ENCODE measurements at places on chromosomes 2 and 18.

GRCh38 chr2:167181134-167181533 is 292.9 kb downstream of the XIRP2 start:
- peak; percentile 37 for DNase-seq

DNA sequence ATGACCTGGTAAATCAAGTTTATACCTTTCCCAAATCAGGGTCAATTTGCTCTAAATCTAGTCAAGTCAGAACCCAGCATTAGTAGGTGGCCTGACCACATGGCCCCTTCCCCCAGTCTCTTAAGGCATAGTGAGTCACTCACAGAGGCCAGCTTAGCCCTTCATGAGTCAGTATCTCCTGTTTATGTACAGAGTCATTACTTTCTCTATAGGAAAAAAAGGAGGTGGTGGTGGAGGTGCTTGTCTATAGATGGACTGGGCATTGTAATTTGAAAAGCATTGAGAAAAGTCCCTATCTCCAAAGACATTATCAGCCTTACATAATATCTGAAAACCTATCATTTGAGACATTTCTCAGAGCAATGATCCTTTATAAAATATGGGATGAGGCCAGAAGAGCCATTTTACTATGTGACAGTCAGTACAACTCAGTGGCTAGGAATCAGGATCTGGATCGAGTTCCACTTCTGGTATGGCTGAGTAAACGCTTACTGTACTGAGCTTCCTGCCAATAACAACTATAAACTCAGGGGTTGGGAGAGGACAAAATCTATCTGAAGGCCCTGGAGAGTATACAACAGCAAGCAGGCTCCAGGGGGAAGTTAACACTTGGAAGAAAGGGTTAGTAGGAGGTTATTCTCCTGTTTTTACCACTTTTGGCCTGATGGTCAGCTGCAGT is 22.5 kb upstream of the SIGLEC15 start:
- DNase-seq, result peak; percentile 97

DNA sequence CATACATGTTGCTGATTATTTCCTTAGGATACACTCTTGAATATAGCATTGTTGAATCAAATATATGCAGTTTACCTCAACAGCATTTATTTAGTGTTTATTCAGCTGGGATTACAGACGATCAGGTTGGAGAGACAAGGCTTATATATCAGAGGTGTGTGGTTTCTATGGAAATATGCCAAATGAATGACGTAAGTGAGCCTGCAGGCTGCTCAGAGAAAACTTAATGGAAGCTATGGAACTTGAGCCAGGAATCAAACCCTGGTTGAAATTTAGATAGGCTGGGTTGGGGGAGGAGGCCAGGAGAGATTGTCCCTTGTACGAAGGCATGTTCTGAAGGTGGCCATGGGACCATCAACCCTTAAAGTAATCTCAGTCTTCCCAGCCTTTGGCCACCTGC is 79.5 kb downstream of the INPP4A start:
- no peak for DNase-seq

DNA sequence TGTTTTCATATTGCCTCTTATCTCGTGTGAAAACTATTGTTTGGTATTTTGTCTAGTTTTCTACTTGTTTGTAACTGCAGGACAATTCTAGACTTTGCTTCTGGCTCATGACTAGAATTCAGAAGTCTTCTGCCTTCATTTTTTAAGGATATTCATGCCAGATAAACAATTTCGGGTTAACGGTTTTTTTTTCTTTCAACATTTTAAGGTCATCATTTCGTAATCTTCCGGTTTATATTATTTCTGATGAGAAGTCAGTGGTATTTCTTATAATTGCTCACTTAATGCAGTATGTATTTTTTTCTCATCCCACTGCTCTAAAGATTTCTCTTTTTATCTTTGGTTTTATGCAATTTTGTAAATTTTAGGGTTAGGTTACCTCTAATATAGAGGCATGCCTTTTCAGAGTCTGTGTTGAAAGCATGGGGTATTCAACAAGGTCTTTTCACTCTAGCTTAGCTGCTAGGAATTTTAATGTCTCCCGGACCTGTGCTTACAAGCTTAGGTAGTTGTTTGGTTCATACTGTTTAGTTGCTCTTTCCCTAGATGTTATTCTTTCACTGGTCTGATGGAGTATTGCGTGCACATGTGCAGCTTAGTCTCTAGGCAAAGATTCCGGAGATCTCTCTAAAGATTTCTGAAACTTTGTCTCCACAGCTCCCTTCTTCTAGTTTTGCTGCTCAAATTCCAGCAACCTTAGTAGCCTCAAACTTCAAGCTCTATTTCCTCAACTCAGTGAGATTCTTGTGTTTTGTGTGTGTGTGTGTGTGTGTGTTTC is 198.1 kb downstream of the MCFD2 start:
- peak; percentile 56 for DNase-seq

DNA sequence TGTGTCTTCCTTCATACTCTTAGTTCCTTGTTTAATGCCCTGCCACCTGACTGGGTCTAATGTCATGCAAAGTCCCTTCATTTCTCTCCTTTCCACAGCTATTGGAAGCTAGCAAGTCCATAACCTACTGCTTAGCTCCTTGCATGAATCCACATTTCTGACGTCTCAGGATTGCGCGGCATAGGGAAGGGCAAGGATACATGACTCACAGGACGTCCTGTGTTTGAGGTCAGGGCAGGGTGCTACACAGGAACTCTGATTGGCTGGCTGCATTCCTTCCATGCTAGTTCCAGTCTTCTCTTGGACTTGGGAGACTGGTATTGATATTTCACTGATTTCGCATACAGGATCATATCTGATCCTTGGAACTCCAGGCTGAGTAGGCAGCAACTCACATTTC is 137.9 kb downstream of the CDH2 start:
- peak; percentile 40 for DNase-seq

GRCh38 chr18:77905011-77905410 is 655.4 kb downstream of the GALR1 start:
- DNase-seq, result no peak

DNA sequence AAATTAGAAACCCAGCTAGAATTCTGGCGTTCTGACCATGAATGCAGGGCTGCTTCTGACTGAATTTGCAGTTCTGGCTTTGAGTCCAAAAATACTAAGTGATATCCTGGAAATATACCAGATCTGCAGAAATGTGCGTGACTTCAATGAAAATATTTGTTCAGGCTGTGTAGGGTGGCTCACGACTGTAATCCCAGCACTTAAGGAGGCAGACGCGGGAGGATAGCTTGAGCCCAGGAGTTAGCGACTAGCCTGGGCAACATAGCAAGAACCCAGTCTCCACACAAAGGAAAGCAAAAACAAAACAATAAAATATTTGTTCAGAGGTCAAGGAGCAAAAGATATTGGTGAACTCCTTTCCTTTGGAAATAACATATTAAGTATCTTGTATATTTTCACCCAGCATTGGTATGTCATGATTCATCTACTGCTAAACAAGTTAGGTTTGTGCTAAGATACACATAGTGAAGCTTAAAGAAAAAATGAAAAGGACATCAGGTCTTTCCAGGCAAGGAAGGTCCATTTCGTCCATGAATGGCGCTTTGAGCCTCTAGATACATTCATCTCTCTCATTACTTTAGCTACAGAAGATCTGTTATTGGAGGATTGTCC is 239.2 kb downstream of the CMPK2 start:
- DNase-seq, result no peak

GRCh38 chr18:8254654-8255053 is 354.6 kb upstream of the RAB12 start:
- DNase-seq, result no peak

DNA sequence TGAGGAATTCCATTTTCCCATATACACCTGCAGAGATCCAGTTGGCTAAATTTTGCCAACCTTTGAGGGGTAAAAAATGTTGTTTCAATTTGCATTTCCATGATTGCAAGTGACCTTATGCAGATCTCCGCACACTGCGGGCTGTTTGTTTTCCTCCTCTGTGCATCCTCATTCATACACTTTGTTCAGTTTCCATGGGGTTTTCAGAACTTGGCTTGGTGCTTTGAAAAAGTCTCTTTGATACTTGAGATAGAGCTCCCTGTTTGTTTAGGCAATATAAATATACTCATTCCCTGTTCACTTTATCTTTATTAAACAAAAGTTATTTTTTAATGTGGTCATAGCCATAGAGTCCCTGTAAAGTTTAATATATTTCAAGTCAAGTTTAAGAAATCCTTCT is 353.1 kb downstream of the CMPK2 start:
- DNase-seq, result no peak

DNA sequence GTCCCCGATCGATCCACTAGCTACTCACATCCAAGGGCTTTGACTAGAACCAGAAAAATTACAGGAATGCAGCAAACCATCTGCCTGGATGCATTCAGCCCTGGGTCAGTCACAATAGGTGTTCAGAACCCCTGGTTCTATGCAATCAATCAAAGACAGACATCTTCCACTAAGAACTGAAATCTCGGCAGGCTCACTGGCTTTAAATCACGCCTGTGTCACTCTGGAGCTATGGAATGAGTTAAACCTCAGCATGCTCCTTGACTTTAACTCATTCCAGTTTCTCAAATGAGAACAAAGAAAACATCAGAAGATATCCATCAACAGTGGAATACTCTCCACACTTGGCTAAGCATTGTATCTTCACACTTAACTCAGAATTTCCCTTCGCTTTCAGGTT is 68.1 kb upstream of the SPTBN1 start:
- DNase-seq, result peak; percentile 36

GRCh38 chr2:223725494-223725893 is 111.9 kb downstream of the AP1S3 start:
- peak; percentile 95 for DNase-seq

GRCh38 chr18:74494514-74494913 is 1.6 kb upstream of the CNDP2 start:
- DNase-seq, result no peak

DNA sequence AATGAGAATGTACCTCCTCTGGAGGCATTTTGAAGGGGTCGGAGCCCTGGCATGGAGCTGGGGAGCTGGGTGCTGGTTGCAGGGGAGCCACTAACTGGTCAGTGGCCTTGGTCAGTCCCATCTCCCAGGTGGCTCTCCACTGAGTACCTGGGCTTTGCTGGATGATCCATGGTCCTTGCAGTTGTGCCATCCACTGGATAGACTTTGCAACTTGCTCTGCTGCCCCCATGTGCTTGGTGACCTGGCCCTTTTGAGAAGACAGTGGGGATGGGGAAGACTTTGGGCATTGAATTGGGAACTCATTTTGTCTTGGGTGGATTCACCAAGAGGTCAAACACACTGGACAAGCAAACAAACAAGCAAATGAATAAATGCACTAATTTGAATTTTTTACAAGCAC is 263.9 kb downstream of the MYCN start:
- DNase-seq, result no peak

DNA sequence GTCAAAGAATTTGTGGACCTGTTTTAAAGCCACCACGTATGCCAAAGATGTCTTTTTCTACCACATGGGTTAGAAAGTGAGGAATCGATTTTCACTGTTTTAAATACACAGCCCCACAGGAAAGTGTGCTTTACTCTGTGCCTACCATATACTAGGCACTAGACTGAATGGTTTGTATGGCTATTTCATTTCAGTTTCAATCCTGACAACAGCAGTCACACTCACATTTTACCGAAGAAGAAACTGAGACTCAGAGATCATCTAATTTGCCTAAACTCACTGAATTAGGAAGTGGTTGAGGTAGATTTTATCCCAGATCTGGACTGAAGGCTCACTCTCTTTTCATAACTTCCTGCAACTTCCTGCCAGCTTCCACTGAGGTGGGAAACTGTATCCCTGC is 176.4 kb downstream of the ALK start:
- no peak for DNase-seq

DNA sequence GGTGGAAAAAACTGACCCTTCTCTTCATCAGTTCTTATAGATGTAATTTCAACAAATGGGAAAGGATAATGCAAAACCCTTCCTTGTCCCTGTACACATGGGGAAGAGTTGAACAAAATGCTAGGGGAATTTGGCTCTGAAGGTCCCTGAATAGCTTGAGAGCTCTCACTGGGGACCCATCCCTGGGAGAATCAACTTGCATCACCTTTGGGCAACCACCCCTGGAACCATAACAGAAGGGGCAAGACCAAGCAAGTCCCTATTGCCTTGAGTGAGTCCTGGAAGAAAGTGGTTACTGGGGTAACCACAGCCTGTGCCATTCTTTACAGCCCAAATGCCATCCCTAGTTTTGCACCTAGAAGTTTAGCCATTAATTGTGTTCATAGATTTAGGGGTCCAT is 52.2 kb upstream of the B3GNT2 start:
- DNase-seq, result no peak

DNA sequence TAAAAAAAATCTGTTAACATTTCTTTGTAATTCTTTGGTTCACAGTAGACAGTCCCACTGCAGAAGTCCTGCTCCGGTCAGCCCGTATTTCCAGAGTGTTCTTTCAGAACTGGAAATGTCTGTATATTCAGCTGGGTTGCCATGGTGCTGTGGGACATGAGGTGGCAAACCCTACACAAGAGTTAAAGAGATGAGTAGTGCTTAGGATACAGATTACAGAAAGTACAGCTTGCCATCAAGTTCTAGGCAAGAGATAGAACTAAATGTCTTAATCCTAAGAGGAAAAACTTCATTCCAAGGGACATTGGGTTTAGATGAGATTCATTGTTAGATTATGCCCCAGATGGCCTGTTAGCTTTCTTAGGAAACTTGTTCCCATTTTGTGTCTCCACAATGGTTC is 60.1 kb downstream of the FMNL2 start:
- no peak for DNase-seq

GRCh38 chr2:63742580-63742976 is 99.1 kb upstream of the UGP2 start:
- DNase-seq, result no peak

DNA sequence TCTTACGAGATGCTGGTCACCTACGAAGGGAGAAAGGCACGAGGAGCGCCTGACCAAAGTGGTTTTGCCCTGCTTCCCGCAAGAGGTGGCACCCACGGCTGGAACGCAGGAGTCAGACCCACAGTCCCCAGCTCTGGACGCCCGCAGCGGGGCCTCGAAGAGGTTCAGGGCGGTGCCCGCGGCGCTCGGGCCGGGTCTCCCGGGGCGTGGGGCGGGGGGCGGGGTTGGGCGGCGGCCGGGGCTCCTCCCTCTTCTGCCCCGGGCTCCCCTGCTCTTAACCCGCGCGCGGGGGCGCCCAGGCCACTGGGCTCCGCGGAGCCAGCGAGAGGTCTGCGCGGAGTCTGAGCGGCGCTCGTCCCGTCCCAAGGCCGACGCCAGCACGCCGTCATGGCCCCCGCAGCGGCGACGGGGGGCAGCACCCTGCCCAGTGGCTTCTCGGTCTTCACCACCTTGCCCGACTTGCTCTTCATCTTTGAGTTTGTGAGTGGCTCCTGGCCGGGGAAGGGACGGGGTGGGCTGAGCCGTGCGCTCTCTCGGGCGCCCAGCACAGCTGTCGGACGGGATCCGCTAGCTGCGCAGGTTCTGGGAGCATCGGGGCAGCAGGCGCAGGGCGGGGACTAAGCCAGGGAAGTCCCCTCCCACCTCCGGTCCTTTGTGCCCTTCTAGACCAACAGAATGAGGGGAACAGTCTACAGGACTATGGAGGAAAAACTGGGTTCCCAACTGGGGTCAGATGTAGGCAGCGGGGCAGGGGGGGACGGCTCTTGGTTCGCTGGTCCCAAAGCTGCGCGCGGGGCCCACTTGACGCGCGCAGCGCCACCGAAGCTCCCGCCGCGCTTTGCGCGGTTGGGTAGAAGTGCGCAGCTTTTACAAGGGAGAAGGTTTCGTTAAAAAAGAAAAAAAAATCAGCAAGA is at the start of gene MAL:
Gene MAL (plus strand): TSS at position 303 of the 914 bp plus-strand sequence. CDS start 85 bp downstream, at position 388.
- DNase-seq, result no peak

GRCh38 chr18:58552057-58552461 is 76.8 kb downstream of the ALPK2 start:
- peak; percentile 75 for DNase-seq
